ENCODE measurements at places on chromosomes 13 and 19. TPM values are rescaled to one million over a fixed set of nuclear protein-coding genes. Genes with fewer than 3 reads are reported as not detected.

The SOHLH2 gene
- not detected for total RNA-seq

The ZNF709 gene
- total RNA-seq, result 3.9 TPM

The OSCAR gene
- 0.65 TPM for total RNA-seq

DNA sequence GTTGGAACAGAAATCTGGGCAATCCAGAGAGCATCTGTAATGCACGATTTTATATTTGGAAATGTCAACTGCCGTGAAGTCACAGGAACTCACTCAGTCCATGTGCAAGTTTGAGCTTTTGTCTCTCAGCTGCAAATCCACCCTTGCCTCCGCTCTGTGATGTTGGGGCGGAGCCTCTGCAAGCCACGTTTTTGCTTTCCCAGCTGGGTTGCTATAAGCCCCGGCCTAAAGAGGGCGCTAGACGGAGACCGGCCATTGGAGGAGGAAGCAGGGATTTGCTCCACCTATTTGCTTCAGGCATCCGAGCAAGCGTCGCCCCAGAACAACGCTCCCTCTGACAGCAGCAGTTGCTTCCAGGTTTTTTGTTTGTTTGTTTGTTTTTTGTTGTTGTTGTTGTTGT, 56.2 kb downstream of the TRPM4 start:
- no peak for DNase-seq
- no peak overlapping the region for H3K27ac ChIP-seq
- H3K36me3 ChIP-seq, result no peaks in the 10 kb centered on the region
- peaks cover 8% of the 10 kb centered on the region for H3K4me1 ChIP-seq
- H3K4me3 ChIP-seq, result no peak overlapping the region

- H3K4me1 ChIP-seq, result no peaks in the 10 kb centered on the region
- no peaks in the 10 kb centered on the region for H3K27me3 ChIP-seq
- no peaks in the 10 kb centered on the region for H3K36me3 ChIP-seq
- DNase-seq, result no peak
- H3K4me3 ChIP-seq, result no peak overlapping the region
Observed at GRCh38 chr13:84543962-84544361, 661.7 kb upstream of the SLITRK1 start.

DNA sequence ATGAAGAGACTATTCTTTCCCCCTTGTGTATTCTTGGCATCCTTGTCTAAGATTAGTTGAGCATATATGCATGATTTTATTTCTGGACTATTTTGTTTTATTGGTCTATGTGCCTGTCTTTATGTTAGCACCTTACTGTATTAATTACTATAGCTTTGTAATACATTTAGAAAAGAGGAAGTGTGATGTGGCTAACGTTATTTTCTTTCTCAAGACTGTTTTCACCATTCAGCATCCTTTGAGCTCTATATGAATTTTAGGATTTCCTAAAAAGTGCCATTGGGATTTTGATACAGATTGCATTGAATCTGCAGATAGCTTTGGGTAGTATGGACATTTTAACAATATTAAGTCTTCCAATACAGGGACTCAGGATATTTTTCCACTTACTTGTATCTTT, 37.5 kb upstream of the PCDH20 start:
- H3K4me1 ChIP-seq, result no peaks in the 10 kb centered on the region
- DNase-seq, result no peak
- H3K36me3 ChIP-seq, result no peaks in the 10 kb centered on the region
- no peak overlapping the region for H3K27ac ChIP-seq

- peak; percentile 38 for DNase-seq
- H3K27me3 ChIP-seq, result no peaks in the 10 kb centered on the region
- H3K4me1 ChIP-seq, result peaks cover 26% of the 10 kb centered on the region
Observed at GRCh38 chr19:13764821-13765394, 586 bp downstream of the MRI1 start.

DNA sequence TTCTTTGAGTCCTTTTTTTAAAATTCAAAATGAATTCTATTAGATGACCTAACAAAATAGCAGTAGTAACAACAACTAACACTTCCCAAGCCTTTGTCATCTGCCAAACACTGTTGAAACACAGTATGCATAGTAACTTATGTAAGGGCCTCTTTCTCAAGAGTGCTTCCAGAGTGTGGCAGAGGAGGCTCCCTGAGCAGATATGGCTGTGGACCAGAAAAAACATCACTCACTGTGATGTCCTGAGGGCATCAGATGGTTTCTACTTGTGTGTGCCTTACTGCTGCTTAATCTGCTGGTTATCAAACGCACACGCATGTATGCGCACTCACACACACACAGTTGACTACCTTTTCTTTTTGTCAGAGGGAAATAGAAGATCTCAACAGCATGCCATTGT, 110.8 kb downstream of the DLEU7 start:
- DNase-seq, result no peak
- no peak overlapping the region for H3K4me3 ChIP-seq

DNA sequence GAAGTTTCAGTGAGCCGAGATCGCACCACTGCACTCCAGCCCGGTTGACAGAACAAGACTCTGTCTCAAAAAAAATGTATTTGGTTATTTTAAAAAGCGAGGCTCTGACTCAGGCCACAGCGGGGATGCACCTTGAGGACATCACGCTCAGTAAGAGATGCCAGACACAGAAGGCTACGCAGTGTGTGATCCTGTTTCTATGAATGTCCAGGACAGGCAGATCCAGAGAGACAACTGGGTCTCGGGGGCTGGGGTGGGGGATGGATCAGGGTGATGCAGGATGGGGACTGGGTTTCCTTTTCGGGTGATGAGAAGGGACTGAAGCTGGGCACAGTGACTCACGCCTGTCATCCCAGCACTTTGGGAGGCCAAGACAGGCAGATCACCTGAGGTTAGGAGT, 5.4 kb downstream of the MED16 start:
- no peaks in the 10 kb centered on the region for H3K27me3 ChIP-seq
- H3K4me1 ChIP-seq, result peaks cover 68% of the 10 kb centered on the region
- H3K27ac ChIP-seq, result no peak overlapping the region
- DNase-seq, result no peak

GRCh38 chr13:81563091-81563490, 1222.2 kb upstream of the SPRY2 start:
- no peaks in the 10 kb centered on the region for H3K27me3 ChIP-seq
- H3K27ac ChIP-seq, result no peak overlapping the region
- no peak for DNase-seq
- H3K4me1 ChIP-seq, result no peaks in the 10 kb centered on the region
